NB4 (cell line): ENCODE measurements at places on chromosomes 13 and 19.

- no peak for DNase-seq
Observed at GRCh38 chr19:11164879-11165406, 9.4 kb upstream of the SPC24 start.

- no peak for DNase-seq
Observed at GRCh38 chr19:43662487-43662886, 7.5 kb downstream of the PLAUR start.

- no peak for DNase-seq
Observed at GRCh38 chr13:27124571-27124970, 47.0 kb downstream of the USP12 start.

GRCh38 chr19:2691951-2692350, 10.5 kb downstream of the GNG7 start:
- DNase-seq, result no peak

- no peak for DNase-seq
Observed at GRCh38 chr13:21905486-21905885, 234.6 kb downstream of the FGF9 start.

DNA sequence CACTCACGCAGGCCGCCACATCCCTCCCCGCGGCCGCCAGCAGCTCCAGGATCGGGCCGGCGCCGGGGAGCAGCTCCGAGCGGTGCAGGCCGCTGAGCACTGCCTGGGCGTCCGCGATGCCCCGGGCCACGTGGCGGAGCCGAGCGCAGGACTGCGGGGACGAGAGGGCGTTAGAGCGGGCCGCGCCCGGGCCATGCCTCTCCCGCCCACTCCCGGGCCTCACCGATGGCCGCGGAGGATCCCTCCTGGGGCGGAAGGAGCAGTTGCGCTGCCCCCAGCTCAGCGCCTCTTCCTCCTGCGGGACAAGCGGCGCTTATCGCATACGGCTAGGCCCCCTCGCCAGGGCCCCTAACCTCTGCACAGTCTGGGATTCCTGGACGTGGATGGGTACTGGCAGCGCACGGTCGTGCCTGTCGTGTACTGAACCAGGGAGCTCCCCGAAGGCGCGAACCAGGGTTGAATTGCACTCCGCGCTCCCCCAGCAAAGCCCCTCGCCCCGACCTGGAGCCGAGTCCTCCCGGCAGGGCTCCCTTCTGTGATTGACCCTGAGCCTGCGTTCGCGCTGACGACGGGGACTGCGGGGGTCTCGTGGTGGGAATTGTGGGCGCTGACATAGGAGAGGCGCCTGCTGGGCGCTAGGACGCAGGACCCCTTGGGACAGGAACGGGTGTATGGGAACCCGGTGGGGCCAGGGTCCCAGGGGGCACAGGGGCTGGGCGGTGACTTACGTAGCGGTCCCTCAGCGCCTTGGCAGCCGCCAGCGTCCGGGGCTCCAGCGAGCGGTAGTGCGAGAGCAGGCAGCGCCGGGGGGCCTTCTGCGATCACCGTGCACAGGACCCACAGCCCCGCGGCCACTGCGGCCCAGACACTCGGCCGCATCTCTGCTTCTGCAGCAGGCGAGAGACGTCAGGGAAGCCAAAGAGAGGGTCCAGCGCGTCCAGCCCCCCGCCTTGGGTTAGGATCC, 673 bp downstream of the IFNL4 start:
- no peak for DNase-seq

DNA sequence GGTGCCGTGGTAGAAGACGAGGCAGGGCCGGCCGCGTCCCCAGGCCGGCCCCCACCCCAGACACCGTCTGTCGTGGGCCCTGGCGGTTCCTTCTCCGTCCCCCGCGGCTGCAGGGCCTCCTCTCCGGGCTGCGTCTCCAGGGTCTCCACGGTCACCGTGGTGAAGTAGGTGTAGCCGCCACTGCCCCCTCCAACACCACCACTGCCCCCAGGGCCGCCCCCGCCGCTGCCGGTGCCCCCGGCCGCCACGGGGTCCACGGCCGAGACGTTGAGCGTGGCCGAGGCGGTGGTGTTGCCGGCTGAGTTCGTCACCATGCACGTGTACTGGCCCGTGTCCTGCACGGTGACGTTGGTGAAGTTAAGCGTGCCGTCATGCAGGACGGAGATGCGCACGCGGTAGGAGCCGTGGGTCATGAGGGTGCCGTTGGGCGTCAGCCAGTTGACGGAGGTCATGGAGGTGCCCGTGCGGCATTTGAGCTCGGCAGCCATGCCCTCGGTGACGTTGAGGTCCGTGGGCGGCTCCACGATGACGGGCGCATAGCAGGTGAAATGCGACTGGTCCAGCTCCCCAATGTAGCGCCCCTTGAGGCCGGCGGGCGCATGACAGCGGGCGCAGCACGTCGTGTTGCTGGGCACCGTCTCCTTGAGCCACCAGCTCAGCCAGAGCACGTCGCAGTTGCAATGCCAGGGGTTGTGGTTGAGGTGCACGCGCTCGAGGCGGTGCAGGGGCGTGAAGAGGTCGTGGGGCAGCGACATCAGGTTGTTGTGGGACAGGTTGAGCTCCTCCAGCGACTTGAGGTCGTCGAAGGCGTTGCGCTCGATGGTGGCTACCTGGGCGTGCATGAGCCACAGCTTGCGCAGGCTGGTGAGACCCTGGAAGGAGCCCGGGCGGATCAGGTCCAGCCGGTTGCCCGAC, 4.6 kb upstream of the ASPDH start:
- no peak for DNase-seq

GRCh38 chr13:49625392-49626079, 2.8 kb upstream of the ARL11 start:
- DNase-seq, result no peak

DNA sequence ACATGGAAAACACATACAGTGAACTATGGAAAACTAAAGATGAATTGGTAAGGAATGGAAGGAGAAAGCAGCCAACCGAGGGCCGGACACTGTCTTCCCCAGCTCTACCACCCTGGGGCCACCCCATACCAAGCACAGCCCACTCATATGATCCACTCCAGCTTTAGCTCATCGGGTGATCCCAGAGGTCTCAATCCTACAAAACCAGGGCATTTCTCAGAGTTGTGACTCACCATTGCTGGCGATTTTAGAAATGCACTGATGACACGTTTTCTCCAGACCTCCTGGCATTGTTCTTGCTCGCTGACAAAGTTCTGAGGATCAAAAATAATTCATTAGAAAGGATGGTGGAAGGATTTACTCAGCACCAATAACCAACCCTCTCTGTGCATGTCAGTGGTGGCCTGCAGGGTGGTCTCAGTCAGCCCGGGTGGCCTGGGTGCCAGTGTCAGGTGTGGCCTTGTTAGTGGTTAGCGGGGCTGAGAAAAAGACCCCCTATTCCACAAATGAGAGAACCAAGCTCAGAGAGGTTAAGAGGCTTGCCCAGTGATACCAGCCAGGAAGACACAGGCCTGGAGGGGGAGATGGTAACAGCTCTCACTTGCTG, 6.6 kb downstream of the TMEM272 start:
- DNase-seq, result no peak

DNA sequence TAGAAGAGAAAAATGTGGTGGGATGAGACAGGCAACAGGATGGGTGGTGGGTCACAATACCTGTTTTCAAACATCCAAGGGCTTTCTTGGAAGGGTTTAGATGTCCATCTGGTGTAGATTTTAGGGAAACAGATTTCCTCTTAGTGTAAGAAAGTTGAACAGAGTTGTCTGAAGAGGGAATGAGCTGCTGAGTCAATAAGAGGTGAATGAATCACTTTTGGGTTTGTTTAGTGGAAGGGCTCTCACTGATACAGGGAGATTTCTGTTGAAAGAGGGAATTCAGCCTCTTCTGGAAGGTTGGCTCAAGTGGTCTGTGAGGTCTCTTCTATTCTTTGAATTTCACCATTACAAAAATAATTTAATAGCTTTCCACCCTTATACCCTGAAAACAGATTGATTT, 54.6 kb downstream of the LACC1 start:
- no peak for DNase-seq

DNA sequence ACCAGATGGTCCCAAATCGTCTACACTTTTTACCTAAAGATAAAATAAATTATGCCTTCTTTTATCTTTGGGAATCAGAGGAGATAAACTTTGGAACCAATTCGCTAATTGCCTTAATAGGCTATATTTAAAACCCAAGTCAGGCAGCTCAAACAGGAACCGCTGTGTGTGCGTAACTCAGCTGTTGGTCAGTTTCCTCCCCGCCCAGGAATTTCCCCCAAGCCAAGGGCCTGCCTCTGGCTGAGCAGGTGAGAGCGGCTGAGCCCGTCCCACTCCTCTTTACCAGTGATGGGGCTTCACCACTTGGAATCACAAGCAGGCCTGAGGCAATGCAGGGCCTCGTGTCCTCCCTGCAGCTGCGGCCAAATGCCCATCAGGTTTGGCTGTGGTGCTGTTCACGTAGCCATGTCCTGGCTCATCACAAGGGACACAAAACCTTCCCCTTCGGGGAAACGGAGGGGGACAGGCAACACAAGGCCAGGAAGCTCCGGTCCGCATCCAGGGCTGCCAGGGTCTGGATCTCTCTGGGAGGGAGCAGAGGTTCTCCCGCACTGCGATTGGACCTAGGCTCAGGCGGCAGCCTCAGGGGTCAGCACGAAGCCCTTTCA, 503 bp upstream of the SLC7A9 start:
- no peak for DNase-seq

GRCh38 chr13:48000559-48001113, 437 bp downstream of the SUCLA2 start:
- DNase-seq, result no peak

- DNase-seq, result no peak
Observed at GRCh38 chr19:6685962-6686627, 16.1 kb upstream of the TNFSF14 start.

DNA sequence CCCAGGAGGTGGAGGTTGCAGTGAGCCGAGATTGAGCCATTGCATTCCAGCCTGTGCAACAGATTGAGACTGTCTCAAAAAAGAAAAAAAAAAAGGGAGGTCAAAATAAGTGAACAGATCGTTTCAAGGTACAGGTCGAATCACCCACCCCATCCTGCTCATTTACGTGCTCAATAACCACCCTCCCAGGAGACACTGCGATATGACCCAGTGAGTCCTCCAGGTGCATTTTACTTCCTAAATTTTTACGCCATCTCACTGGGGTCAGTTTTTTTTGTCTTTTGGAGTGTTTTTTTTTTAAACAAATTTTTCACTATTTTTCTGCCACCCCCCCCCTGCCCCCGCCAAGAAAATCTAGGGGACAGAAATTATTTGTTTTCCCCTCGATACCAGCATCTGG, 68.1 kb downstream of the ZNF486 start:
- DNase-seq, result no peak

DNA sequence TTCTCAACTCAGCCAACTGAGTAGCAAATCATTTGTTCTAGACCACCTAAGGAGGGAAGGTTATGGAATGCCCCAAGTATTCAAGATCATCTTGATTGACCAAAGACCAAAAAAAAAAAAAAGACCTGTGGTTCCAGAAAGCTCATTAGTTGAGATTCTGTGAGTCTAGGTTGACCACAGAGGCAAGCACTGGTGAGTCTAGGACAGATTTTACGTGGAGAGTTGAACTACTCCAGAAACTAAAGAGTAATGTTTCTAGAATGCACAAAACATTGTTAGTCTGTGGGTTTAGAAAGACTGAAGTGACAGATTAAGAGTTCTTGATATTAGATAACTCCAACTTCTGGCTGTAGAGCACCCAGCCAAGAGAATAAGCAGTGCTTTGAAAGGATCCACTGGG, 4.0 kb upstream of the CYTH2 start:
- no peak for DNase-seq

GRCh38 chr19:33393286-33394005, 19.9 kb downstream of the CEBPG start:
- DNase-seq, result no peak

- peak; percentile 82 for DNase-seq
Observed at GRCh38 chr19:15869873-15870272, 28.0 kb downstream of the CYP4F2 start.

- no peak for DNase-seq
Observed at GRCh38 chr13:20571676-20572075, 4.7 kb downstream of the IFT88 start.

DNA sequence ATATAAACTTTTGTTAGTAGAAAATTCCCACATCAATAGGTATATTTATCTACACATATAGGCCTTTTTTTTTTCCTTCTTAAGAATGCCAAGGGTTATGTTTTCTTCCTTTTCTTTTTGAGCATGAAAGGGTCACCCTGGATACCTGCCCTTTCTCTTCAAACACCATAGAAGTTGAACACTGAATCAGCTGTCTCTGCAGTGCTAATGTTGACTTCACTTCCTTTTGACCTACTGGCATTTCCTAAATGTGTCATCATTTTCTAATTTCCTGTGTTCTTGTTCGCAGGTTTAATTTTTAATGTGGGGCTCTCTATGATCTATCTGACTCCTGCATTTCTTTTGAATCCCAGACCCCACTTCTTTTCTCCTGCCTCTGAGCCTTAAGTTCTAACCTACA, 532.0 kb downstream of the GPC6 start:
- no peak for DNase-seq
